ENCODE measurements at places on chromosomes 12 and 14.

- DNase-seq: no peak
Observed at GRCh38 chr14:75495882-75496281, 26.4 kb upstream of the BATF start.

- peak; percentile 52 for DNase-seq
Observed at GRCh38 chr12:76927170-76927784, 48.5 kb upstream of the CSRP2 start.

DNA sequence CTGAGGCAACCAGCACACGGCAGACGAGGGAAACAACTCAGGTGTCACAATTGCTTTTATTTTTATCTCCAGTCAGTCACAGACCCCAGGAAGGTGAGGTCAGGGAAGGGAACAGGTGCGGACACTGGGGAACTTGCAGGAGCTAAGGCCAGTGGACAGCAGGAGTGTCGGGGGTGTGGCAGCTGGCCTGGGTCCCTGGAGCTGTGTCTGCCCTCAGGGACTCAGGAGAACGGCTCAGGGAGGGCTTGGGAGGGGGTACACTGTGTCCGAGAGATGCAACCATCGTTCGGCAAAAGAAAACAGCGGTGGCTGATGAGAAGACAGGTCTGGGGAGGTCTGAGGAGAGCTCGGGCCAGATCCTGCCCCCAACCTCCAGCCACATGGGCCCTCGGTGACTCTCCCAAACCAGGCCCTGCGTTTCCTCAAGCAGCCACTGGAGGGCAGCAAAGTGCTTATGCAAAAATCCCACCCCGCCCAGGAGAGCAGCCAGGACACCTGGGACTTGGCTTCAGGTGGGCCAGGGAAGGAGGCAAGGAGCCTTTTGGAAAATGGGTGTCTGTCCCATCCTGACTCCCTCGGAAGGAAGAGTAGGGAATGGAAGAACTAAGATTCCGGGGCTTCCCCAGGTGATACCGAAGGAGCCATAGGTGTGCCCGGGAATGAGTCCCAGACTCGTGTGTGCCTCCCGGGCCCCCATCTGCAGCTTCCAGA is 24.1 kb upstream of the BCDIN3D start:
- DNase-seq: peak; percentile 31

GRCh38 chr14:74909911-74910310 is 13.1 kb downstream of the RPS6KL1 start:
- no peak for DNase-seq

GRCh38 chr12:108881953-108882352 is 2.1 kb downstream of the DAO start:
- DNase-seq: no peak

DNA sequence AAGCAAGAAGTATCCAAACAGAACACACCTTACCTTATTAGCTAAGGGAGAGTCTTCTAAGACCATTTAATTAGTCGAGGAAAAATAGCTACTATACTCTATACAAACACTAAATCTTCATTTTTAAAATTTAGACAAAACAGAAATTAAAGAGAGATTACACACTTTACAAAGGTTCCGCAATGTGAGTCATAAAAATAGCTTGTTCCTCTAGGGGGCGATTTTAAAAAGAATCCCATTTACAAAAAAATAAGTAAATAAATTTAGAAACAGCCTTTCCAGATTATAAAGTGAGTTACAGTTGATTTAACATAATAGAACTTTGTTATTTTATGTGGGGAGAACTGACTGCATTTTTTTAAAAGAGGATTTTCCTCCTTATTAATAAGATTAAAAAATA is 201.6 kb downstream of the PAX9 start:
- DNase-seq: no peak

GRCh38 chr12:111741235-111741812 is 25.4 kb upstream of the ALDH2 start:
- no peak for DNase-seq

DNA sequence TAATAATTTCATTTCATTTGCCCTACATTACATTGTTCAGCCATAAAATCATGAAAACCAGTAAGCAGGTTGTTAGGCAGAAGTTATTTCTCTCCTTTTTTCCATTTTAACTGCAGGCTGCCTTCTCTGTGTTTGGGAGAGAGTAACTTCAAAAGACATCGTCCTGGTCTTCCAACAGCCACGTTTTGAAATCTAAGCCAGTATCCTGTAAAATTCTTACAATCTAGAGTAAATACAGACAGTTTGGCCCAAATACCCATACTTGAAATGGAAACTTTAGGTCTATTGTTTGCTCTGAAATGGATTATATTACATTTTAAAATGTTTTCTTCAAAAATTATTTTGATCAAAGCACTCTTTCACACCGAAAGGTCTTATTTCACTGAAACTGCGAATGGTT is 66.1 kb upstream of the SLCO1C1 start:
- no peak for DNase-seq

DNA sequence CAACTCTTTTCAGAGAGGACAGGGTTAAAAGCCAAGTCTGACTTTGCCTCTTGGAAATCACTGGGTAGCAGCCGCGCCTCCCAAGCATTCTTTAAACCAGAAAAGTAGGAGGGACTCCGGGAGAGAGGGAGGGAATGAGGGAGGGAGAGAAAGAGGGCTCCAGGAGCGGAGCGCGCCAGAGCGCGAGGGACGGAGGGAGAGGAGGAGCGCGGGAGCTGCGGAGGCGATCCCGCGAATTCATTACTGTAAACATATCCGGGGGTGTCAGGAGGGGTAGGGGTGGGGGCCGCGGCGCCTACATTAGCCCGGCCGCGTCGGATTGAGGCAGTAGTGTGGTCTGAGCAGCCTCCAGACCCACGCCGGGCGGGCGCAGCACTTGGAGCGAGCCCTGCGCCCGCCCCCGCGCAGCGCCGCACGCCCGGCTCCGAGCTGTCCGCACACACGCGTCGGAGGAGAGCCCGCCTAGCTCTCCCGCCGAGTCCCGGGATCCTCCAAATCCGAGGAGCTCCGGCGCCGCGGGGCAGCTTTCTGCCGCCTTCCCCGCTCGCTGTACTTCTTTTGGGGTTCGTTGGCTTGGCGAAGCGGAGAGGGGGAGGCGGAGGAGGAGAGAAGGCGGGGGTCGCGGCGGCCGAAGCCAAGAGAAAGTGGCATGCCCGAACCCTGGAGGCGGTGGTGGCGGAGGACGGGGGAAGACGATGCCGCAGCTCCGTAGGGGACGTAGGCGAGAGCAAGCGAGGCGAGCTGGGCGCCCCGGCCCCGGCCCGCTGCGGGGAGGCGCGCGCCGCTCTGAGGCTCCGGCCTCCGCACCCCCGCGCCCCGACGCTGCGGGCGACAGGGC is 3.3 kb downstream of the FLRT2 start:
- peak; percentile 38 for DNase-seq

DNA sequence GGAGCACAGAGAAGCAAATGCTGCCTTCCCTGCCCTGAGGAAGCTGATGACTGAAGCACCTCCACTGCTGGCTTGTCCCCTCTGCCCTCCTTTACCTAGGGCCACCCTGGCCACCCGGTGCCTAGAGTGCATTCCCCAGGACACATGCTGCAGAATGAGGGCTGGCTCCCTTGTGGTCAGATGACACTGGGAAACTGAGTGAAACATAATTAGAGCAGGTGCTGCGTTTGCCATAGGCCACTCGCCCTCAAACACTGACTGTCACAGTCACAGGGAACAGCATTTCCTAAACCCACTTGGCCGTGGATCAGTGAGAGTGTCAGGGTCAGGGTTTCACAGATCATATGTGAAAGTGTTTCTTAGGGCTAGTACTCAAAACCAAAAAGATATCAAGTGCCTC is 16.0 kb downstream of the TCHP start:
- DNase-seq: no peak

DNA sequence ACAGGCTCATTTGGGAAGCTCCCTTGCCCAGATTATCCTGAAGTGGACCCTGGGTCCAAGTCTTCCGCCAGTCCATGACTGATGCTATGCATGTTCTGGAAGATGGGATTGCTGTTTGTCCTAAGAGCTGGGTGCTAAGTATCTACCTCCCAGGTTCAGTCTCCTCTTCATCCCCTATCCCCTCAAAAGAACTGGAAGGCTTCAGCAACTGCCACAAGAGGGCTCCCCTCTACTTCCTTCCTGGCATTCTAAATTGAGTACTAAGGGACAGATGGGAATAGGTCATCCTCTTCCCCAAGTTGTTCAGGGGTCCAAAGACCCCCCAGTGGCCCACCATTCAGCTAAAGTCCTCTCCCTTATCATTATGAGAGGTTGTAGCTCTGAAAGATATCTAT is 9.0 kb upstream of the FKBP11 start:
- DNase-seq: no peak

- no peak for DNase-seq
Observed at GRCh38 chr12:84874825-84875139, 37.8 kb downstream of the SLC6A15 start.
